EL (cell line): ENCODE measurements at places on chromosomes 3 and 15.

GRCh38 chr3:190048932-190049441 is 71.7 kb downstream of the P3H2 start:
- peak; percentile 82 for DNase-seq

GRCh38 chr3:25155652-25156471 is 272.2 kb upstream of the RARB start:
- peak; percentile 57 for DNase-seq

GRCh38 chr15:98655732-98656131 is 7.4 kb downstream of the IGF1R start:
- no peak for DNase-seq

GRCh38 chr3:157516928-157517327 is 13.7 kb upstream of the VEPH1 start:
- DNase-seq = no peak

DNA sequence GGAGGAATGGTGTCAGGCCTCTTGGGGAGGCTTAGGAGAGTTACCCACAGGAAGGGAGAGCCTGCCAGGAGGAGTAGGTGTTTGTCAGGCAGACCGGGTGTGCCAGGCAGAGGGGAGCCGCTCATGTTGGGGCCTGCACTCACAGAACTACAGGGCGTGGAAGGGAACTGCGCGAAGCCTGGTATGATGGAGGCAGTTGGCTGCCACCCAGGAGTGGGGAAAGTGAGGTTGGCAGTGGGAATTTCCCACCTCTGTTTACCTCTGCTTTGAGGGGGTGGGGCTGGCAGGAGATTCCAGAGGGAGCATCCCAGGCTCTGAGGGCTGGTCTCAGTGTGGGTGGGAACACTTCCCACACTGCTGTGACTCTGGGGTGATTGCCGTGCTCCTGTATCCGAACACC is 99.9 kb downstream of the SLCO3A1 start:
- DNase-seq = no peak

GRCh38 chr15:91186904-91187656 is 87.0 kb downstream of the SV2B start:
- peak; percentile 4 for DNase-seq

DNA sequence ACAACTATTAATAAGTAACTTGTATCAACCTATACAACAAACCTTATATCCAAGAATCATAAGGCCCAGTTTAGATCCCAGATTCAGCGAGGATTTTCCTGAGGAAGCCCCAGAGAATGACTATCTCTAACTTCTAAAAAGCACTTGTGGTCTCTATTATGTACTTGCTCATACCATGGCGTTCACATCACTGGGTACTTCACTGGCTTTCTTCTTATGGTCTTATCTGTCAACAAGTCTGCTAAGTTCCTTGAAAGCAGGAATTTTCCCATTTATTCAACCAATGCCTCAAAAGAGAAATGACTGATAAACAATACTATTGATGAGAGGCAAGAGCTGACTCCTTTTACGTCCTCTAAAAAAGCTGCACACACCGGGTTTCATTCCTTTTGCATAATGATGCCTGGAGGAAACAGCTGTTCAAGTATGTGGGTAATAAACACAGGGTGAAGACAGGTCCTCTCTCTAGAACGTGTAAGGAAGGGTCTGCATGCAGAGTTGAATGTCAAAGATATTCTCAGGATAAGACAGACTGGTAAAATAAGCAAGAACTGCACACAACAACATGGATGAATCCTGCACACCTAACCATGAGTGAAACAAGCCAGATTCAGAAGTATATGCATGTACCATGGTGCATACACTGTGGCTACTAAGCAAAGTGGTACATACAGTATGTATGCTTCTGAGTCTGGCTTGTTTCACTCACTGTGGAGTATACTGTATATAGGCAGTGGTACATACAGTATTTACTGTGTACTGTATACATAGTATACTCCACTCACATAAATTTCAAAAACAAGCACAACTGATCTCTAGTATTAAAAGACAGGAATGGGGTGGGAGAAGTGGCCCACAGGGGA is 408.7 kb downstream of the SHQ1 start:
- no peak for DNase-seq

DNA sequence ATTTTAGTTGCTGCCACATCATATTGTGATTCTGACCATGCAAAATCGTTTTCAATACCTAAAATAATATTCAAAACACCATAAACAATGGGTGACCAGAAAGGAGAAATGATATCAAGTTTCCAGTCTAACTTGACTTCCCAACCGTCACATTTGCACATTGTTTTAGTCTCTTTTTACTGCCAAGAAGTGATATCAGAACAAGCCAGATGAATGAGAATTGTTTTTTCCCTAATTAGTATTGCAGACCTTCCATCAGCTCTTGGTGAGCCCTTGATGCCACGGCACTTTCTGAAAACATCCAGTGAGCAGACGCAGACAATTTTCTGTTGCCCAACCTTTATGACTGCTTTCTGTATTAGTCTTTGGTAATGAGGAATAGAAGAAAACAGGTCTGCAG is 62.5 kb downstream of the SPATA16 start:
- no peak for DNase-seq

DNA sequence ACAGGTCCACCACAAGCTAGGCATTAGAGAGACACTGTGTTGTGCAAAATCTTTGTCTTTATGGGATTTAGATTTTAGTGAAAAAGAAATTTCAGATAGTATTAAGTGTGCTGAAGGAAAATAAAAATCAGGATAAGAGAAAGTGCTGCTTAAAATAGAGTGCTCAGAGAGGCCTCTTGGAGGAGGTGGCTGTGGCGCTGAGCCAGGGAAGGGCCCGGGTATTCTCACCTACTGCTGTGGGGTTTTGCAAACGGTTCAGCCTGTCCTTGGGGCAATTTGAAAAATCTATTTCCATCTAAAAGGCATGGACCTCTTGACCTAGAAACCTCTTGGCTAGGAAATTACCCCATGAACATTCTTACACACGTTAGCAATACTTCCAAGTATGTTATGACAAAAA is 267.7 kb downstream of the TJP1 start:
- DNase-seq = no peak

- peak; percentile 60 for DNase-seq
Measured at GRCh38 chr3:108862865-108863798, 40.5 kb downstream of the TRAT1 start.

DNA sequence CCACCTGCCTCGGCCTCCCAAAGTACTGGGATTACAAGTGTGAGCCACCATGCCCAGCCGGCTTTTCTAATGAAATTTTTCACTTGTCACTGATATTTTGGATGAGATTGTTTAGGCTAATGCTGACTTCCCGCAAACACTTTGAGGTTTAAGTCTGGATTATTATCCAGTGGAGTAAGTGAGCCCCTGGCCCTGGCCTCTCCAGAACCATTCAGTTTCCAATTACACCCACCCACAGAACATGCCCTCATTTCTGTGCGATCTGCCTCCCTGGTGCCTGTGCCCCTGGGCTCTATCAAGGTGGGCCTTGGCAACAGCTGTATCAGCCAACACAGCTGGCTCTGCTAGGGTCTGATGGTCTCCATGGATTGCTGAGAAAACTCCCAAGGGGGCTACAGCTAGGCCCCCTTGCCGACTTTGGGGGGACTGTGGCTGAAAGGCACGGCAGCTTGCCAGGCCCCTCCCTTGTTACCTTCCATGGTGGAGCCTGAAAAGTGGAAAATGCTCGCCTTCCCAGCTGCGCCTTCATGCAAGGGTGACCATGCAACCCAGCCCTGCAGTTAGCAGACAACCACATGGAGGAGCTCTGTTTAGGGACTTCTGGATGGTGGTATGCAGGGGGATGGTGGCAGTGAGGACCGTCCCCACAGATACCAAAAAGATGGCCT is 288.9 kb downstream of the FAM43A start:
- DNase-seq = no peak

DNA sequence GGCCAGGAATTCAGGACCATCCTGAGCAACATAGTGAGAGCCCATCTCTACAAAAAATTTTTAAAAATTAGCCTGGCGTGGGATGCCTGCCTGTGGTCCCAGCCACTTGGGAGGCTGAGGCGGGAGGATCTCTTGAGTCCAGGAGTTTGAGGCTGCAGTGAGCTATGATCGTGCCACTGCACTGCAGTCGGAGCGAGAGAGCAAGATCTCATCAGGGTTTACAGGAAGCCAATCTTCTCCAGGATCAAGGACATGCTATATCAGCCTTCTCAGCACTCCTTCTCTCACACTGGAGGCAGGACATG is 451 bp upstream of the STOML1 start:
- no peak for DNase-seq

- no peak for DNase-seq
Measured at GRCh38 chr15:89964232-89964954, 36.7 kb upstream of the ZNF710 start.

DNA sequence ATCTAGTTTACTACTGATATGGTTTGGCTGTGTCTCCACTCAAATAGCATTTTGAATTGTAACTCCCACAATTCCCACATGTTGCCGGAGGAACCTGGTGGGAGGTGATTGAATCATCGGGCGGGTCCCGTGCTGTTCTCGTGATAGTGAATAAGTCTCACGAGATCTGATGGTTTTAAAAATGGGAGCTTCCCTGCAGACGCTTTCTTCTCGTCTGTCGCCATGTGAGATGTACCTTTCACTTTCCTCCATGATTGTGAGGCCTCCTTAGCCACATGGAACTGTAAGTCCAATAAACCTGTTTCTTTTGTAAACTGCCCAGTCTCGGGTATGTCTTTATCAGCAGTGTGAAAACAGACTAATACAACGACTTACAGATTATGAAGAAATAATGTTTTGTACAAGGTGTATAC is 35.6 kb upstream of the PYDC2 start:
- DNase-seq = no peak

- DNase-seq = no peak
Measured at GRCh38 chr3:9141928-9142289, 107.5 kb downstream of the SRGAP3 start.

DNA sequence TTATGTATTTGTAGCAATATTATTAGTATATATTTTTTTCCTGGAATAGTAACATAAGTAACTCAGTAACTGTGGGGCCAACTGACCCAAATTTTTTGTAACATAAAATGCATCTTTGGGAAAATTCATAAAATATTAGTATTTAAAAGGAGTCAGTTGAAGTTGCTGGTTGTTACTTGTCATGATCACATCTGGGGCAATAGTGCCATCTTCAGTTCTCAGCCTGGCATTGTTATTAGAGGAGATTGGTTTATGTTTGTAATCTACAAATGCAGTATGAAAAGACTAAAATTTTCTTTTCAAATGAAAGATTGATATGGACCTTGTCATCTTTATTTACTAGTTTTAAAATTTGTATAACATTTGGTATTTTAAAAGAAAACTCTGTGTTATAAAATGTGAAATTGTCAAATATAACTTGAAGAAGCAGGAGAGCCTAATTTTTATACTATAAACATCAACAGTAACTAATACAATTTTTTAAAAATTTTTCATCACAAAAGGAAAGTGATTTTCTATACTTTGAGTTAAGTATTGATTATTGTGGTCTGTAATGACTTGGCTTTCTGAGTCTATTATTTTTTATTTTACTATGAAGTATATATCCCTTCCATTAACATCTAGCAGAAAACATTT is 38.8 kb upstream of the MLF1 start:
- DNase-seq = peak; percentile 55

GRCh38 chr3:123876858-123877257 is 7.3 kb downstream of the MYLK start:
- DNase-seq = no peak

DNA sequence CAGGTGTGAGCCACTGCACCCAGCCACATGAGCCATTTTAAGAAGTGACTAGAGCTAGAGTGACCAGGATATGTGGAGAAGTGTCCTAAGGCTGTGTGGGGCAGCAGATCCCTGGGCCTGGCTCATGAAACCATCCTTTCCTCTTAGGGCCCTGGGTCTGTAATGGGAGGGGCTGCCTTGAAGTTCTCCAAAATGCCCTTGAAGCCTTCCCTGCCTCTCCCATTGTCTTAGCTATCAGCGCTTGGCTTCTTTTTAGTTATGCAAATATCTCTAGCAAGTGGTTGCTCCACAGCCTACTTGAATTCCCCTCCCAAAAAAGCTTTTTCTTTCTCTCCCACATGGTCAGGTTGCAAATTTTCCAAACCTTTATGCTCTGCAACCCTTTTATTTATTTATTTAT is 112.4 kb upstream of the SPATA16 start:
- DNase-seq = no peak

- no peak for DNase-seq
Measured at GRCh38 chr3:180808823-180809575, 103.5 kb upstream of the FXR1 start.

DNA sequence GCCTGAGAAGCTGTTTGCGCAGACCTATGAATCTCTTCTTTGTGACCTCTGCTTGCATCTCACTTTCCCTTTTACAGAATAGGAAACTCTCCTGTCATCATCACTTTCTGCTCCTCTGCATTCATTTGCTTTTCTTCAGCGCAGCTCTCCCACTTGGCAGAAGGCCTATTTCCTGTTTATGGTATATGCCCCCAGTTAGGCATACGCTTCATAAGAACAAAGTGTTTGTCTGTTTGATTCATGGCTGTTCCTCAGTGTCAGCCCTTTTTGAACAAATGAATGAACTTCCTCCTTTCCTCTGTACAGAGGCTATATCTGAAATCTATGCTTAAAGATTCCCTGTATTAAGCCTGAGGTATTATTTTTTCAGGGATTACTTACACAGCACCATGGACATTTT is 1216.9 kb upstream of the GBE1 start:
- no peak for DNase-seq

GRCh38 chr3:100590114-100590839 is 19.1 kb upstream of the ADGRG7 start:
- DNase-seq = peak; percentile 75

- DNase-seq = no peak
Measured at GRCh38 chr3:41364736-41365135, 165.4 kb downstream of the CTNNB1 start.

- DNase-seq = no peak
Measured at GRCh38 chr3:189474944-189475343, 156.2 kb upstream of the TP63 start.

DNA sequence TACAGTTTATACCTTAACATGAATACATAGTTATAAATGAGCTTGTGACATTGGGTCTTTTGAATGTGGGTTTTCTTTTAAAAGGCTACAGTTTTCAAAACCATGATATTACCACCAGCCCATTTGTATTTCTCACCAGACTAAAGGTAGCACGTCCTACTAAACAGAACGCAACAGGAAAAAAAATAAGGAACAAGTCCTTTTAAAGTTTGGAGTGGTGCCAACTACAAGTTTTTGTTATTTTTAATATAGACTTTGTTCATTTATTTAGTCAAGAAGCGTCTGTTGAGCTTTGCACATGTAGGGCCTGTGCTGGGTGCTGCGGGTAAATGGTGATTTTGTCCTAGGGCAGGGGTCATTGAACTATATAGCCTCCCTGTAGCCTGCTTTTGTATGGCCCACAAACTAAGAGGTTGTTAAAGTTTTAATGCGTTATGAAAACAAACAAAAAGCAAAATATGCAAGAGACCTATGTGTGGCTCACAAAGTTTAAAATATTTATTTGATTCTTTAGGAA is 164.4 kb downstream of the GHSR start:
- DNase-seq = no peak

GRCh38 chr3:56321892-56322291 is 146.4 kb downstream of the ERC2 start:
- DNase-seq = no peak

DNA sequence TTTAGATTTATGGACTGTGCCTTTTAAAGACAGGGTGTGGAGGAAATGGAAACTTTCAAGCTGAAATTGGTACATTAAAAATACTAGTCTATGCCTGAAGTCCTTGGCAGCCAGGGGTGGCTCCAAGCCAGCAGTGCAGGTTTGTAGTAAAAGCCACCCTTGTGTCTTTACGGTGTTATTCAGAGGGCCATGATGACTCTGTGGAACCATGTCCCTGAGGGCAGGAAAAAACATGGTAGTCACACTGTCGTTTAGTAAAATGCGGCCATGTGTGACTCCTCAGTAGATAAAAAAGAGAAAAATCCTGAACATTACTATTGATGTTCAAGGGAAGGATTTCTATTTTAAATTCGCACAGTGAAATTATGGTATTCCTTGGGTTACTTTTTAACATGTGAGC is 2.7 kb downstream of the FAN1 start:
- no peak for DNase-seq
